ENCODE measurements at places on chromosomes 13 and 19. TPM values are rescaled to one million over a fixed set of nuclear protein-coding genes. Genes with fewer than 3 reads are reported as not detected.

Gene KLK6
- total RNA-seq, result not detected

DNA sequence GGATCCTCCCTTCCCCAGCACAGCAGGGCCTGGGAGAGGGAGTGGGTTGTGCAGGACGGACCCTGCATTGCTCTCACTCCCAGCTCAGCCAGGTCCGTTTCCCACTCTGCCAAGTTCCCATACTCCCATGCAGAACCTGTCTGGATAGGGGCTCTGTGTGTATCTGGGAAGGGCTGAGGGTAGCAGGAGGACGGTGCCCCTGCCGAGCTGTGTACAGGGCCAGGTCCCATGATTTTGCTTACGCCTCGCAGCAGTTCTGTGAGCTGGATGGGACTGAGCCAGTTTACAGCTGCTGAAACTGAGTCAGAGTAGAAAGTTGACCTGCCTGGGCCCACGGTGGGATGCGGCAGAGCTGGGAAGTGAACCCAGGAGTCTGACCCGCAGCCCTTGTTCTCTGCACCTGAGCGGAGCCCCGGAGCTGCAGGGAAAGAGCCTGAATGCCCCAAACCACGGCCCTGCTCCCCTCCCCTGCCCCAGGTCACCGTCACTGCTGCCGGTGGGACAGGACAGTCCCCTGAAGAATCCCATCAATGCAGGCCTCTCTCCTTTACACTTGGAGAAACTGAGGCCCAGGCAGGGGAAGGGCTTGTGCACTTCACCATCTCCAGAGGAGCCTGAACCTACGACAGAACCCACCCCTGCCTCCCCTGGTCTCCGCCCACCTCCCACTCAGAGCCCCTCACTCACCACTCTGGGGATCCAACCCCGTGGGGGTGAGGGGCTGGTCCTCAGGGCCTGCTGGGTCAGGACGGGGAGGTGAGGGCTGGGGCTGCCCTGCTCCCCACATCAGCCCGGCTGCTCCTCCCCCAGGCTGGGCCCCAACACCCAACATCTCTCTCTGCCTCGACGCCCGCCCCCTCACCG, 3.5 kb downstream of the LILRB5 start:
- H3K27me3 ChIP-seq, result peaks cover 16% of the 10 kb centered on the region
- no peaks in the 10 kb centered on the region for H3K4me1 ChIP-seq
- H3K36me3 ChIP-seq, result no peaks in the 10 kb centered on the region
- H3K27ac ChIP-seq, result no peak overlapping the region
- no peak for DNase-seq
- no peak overlapping the region for H3K4me3 ChIP-seq

- H3K4me3 ChIP-seq, result no peak overlapping the region
- H3K36me3 ChIP-seq, result no peaks in the 10 kb centered on the region
- H3K27ac ChIP-seq, result no peak overlapping the region
- no peaks in the 10 kb centered on the region for H3K4me1 ChIP-seq
- DNase-seq, result no peak
- H3K27me3 ChIP-seq, result peaks cover 7% of the 10 kb centered on the region
Measured at GRCh38 chr19:13366529-13367143, 139.6 kb downstream of the CACNA1A start.

DNA sequence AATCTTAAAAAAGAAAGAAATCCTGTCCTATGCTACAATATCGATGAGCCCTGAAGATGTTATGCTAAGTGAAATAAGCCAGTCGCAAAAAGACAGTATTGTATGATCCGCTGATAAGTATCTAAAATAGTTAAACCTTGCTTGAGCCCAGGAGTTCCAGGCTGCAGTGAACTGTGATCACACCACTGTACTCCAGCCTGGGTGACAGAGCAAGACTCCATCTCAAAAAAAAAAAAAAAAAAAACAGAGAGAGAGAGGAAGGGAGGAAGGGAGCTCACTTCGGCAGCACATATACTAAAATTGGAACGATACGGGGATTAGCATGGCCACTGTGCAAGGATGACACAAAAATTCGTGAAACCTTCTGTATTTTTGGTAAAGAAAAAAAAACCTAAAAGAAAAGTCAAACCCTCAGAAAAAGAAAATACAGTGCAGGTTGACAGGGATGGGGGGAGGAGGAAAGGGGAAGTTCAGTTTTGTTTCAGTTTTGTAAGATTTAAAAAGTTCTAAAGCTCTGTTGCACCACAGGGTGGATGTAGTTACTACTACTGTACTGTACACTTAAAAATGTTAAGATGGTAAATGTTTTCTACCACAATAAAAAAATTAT, 8.4 kb downstream of the CLASRP start:
- peak overlapping the region; percentile 84 for H3K27ac ChIP-seq
- H3K27me3 ChIP-seq, result no peaks in the 10 kb centered on the region
- peaks cover 5% of the 10 kb centered on the region for H3K36me3 ChIP-seq

- peaks cover under 1% of the 10 kb centered on the region for H3K4me1 ChIP-seq
- no peaks in the 10 kb centered on the region for H3K27me3 ChIP-seq
- no peak for DNase-seq
Measured at GRCh38 chr13:113595131-113595530, 10.6 kb downstream of the TFDP1 start.

GRCh38 chr13:44815623-44816022, 173.6 kb downstream of the NUFIP1 start:
- peaks cover 14% of the 10 kb centered on the region for H3K27me3 ChIP-seq
- H3K4me3 ChIP-seq, result no peak overlapping the region
- H3K27ac ChIP-seq, result no peak overlapping the region
- H3K36me3 ChIP-seq, result no peaks in the 10 kb centered on the region
- DNase-seq, result no peak

Data from activated naive CD8-positive, alpha-beta T cell treated with anti-CD3 and anti-CD28 coated beads, Interleukin-2, amount 10 ng/mL, durations not matched to agents 7 days and 5 days (primary cell).